ENCODE measurements at places on chromosomes 2 and 18. TPM values are rescaled to one million over a fixed set of nuclear protein-coding genes. Genes with fewer than 3 reads are reported as not detected.

GPBAR1 gene
- 0.33 TPM for total RNA-seq

STAMBP gene
- 59.6 TPM for total RNA-seq

CERKL gene
- total RNA-seq: 0.19 TPM

UCN gene
- 1.7 TPM for total RNA-seq

EHBP1 gene
- 45.7 TPM for total RNA-seq

KYNU gene
- total RNA-seq: 220 TPM

EML6 gene
- total RNA-seq: 1.2 TPM

SIX2 gene
- 2.5 TPM for total RNA-seq

DSC3 gene
- total RNA-seq: 1.5 TPM

SATB2 gene
- total RNA-seq: 3.9 TPM

B3GNT7 gene
- total RNA-seq: 3.0 TPM

TOGARAM2 gene
- total RNA-seq: 0.16 TPM

CIB4 gene
- 0.42 TPM for total RNA-seq

CNDP2 gene
- 90.2 TPM for total RNA-seq

NPAS2 gene
- total RNA-seq: 106 TPM

LIMS3 gene
- total RNA-seq: not detected

OBSL1 gene
- total RNA-seq: 15.2 TPM

TXNL4A gene
- 94.8 TPM for total RNA-seq

IL37 gene
- total RNA-seq: not detected

KIF1A gene
- total RNA-seq: 0.84 TPM

CRYGD gene
- not detected for total RNA-seq

Data from A549 treated with dexamethasone at 1 μM for 4 hours (cell line).